ENCODE measurements at places on chromosomes 1 and 21.

- DNase-seq = no peak
Measured at GRCh38 chr1:161009602-161010211, 11.2 kb downstream of the F11R start.

- no peak for DNase-seq
Measured at GRCh38 chr1:206097381-206097780, 19.8 kb downstream of the AVPR1B start.

DNA sequence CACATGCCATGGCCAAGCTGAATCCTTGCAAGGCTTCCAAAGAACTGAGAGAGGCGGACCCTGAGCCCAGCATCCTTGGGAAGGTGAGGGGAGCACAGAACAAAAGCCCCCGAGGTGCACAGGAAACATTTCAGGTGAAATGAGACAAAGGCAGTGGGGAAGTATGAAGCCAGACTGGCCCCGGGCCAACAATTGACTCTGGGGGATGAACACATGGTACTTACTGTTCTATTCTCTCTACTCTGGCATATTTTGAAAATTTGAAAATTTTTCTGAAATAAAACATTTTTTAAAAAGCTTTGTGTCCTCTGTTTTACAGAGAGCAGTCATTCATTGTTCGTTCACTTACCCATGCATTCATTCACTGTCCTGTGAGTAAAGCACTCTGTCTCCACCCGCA, 77.7 kb downstream of the GRIK3 start:
- no peak for DNase-seq

- peak; percentile 47 for DNase-seq
Measured at GRCh38 chr1:39405358-39405757, 86.1 kb upstream of the BMP8A start.

DNA sequence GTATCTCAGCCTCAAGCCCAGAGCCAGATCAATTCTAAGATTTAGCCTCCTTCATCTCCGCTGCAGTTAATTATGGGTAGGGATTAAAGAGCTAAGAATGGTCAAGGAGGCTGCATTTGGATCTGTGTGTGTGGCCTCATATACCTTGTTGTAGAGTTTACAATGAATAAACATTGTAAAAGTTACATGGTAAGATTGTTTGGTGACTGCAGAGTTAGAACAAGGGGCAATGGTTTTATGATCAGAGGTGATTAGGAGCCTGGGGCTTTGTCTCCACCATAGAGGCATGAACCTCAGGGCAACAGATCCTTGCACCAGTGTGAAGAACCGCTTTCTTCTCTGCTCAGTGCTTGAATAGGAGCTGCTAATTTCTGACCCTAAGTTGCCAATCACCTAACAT, 77.0 kb upstream of the MARK1 start:
- DNase-seq = no peak

GRCh38 chr1:116153692-116154031, 42.5 kb downstream of the MAB21L3 start:
- DNase-seq = no peak

GRCh38 chr1:221316491-221317056, 425.3 kb downstream of the DUSP10 start:
- peak; percentile 92 for DNase-seq

All from adipocyte (in vitro differentiated cells).